ENCODE measurements at places on chromosomes 5 and 9.

- DNase-seq: no peak
These were observed 49.2 kb upstream of the FBXL17 start for GRCh38 chr5:108430931-108431608.

DNA sequence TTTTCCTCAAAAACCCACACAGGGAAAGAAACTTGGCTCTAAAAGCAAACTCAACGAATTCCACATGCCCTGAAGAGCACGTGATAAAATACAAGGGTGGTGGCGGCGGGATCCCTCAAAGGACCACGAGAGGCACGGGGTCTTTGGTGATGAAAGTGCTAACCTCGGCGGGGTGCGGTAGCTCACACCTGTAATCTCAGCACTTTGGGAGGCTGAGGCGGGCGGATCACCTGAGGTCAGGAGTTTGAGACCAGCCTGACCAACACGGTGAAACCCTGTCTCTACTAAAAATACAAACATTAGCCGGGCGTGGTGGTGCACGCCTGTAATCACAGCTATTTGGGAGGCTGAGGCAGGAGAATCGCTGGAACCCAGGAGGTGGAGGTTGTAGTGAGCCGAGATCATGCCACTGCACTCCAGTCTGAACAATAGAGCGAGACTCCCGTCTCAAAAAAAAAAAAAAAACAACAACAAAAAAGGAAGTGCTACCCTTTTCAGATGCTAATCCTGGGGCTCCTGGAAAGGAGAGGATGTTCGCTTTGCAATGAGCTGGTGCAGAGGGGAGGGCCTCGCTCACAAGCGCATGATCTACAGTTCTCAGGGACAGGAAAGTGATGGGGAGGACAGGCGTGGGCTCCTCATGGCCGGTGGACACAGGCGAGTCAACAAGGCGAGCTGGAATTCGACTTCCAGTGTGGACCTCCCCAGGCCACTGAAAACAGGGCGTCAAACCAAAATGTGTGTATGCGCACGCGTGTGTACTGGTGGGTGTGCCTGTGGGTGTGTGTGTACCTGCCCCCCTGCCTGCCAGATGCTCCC lies 54.1 kb downstream of the USP20 start:
- DNase-seq: no peak

DNA sequence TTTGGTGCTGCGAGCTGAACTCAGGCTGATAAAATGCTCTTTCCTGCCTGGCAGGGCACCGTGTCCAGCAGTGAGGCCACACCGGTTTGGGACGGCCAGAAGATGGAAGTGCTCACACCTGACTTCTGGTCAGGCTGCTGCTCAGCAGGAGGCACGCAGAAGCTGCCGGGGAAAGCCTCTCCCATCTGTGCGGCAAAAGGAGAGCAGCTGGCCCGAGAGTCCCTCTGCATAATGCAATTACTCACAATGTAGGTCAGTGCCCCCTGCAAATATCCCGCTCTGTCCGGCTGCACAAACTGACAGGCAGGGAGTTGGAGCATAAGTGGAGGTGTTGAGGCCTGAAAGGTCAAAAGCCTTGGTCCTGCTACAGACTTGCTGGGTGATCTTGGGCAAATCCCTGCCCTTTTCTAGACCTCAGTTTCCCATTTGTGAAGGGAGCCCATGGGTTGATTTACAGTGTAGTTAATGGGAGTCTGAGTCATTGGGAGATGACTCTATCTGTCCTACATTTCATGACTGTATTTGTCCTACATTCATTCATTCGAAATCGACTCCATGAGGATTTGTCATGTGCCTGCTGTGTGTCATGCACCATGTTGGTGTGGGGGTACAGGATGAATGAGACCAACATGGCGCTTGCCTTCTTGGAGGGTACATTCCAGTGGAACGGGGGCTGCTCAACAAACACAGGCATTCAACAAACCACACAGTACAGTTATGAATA lies 61.8 kb upstream of the TBC1D2 start:
- DNase-seq: no peak

GRCh38 chr9:35649431-35650340 lies 1.0 kb downstream of the SIT1 start:
- peak; percentile 67 for DNase-seq

GRCh38 chr9:86077276-86077675 lies 22.1 kb downstream of the GOLM1 start:
- no peak for DNase-seq

GRCh38 chr9:3329361-3329760 lies 196.4 kb downstream of the RFX3 start:
- DNase-seq: no peak

DNA sequence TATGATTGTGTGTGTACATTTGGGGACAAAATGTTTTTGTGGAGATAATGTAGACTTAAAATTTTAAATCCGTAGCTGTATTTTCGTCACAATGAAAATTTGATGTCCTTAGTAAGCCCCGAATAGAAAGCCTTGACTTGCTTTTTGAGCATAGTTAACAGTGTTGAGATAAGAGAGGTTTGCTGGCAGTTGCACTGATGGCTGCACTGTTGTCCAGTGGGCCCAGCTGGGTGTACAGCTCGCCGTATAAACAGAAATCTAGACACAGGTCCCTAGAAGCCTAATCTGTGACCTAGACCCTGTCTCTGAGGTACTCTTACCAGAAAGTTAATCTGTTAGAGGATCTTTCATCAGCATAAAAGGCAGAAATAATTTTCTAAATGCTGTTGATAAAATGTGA lies 271.3 kb upstream of the DMRT1 start:
- DNase-seq: peak; percentile 46

DNA sequence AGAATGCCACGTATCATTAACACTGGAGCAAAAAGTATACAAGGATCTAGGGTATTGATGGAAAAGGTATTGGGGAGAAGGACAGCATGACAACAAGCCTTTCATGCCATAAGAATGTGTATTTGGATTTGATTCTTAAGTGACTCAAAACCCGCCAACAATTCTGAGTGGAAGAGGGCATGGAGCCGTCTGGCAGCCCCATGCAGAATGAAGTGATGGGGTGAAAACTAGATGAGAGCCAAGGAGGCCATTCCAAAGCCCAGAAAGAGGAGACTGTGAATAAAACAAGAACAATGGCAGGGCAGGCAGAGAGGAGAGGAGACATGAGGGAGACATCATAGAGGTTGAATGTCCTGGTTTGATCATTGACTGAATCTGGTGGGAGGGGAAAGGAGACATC lies 272.3 kb upstream of the WWC1 start:
- no peak for DNase-seq

DNA sequence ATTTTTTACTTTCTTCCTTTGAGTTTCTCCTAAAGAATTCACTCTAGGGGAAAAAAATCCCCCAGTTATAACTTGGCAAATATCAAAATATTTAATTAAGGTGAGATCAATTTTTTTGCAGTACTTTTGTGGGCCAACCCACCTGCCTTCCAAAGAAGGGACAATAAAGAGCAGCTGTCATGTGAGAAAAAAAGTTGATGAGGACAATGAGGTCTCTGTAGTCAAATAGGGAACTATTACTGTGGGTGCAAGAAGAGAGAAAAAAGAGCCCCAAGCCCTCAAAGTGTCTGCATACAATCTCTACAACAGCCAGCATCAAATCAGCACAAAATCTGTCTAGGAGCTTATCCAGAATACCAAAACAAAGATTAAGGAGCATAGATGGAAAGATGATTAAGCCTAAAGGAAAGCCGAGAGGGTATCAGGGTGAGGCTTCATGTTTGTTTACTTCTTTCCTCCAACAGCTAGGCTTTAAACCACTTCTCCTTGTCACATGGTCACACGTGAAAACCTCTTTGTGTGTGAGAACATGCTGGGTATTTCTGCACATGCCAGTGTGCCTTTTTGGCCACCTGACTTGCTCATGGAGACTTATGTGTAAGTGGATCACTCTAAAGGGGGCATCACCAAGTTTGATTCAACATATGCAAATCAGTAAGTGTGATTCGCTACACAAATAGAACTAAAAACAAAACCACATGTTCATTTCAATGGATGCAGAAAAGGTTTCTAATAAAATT lies 19.2 kb upstream of the FYB1 start:
- no peak for DNase-seq
